ENCODE measurements at places on chromosomes 6 and 20. TPM values are rescaled to one million over a fixed set of nuclear protein-coding genes. Genes with fewer than 3 reads are reported as not detected.

CTSA gene
- 24.1 TPM for total RNA-seq

UBE2C gene
- total RNA-seq: 112 TPM

BPIFB4 gene
- total RNA-seq: not detected

EEF1A2 gene
- 3.2 TPM for total RNA-seq
